ENCODE measurements at places on chromosomes 3 and 15.

- no peak for DNase-seq
Observed at GRCh38 chr15:27101982-27102381, 131.0 kb downstream of the GABRG3 start.

- peak; percentile 88 for DNase-seq
Observed at GRCh38 chr15:57527382-57528091, 64.2 kb upstream of the MYZAP start.

GRCh38 chr15:101369676-101370075, 74.6 kb upstream of the SNRPA1 start:
- DNase-seq = no peak

DNA sequence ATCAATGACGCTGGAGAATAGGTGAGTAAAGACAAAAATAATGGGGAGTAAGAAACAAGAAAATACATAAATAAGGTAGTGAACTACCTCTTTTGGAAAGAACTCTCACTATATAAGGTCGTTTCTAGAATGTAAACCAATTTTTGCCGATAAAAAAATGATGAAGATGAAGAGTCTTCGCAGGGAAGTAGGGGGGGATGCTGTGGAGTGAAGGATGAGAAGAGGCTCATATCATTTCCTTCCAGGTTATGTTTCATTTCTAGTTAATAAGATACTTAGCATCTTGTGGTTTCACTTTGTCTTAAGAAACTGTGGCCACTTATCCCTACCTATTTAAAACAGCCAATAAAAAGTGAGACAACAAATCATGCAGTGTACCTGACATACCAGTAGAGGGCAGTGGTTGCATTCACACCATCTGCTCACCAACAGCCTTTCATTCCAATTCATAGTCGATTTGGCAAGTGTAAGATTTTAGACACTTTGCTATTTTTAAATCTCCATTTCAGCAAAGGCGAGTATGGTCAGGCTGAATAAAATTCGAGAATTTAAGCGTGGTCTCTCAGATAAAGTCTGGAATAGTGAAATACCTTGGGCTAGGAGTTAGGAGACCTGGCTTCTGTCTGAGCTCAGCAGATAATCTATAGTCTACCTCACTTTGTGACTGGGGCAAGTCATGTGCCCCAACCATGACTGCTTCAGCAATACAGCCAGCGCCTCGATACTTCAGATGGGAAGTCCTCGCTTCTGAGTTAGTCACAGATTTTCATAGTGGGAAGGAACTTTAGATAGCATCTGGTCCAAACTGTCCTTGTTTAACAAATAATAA, 28.9 kb upstream of the ICE2 start:
- DNase-seq = peak; percentile 37

DNA sequence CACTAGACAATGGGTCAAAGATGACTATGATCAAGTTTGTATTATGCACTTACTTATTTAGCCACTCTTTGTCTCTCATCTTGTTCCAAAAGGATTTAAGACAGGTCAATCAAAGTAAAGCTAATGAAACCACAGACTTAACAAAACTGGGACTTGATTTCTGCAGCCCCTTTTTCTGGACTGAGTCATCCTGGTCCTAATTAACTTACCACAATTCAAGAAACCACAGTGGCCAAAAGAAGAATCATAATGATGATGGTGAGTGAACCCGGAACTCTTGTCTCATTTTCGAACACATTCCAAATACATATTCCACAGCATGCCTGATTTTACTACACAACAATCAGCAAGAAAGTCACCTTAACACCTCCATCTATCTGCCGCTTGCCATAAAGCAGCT, 1333.0 kb downstream of the ROBO1 start:
- DNase-seq = no peak

- DNase-seq = no peak
Observed at GRCh38 chr3:189322339-189322738, 150.6 kb downstream of the TPRG1 start.

GRCh38 chr15:67564021-67564967, 21.8 kb downstream of the MAP2K5 start:
- DNase-seq = no peak

DNA sequence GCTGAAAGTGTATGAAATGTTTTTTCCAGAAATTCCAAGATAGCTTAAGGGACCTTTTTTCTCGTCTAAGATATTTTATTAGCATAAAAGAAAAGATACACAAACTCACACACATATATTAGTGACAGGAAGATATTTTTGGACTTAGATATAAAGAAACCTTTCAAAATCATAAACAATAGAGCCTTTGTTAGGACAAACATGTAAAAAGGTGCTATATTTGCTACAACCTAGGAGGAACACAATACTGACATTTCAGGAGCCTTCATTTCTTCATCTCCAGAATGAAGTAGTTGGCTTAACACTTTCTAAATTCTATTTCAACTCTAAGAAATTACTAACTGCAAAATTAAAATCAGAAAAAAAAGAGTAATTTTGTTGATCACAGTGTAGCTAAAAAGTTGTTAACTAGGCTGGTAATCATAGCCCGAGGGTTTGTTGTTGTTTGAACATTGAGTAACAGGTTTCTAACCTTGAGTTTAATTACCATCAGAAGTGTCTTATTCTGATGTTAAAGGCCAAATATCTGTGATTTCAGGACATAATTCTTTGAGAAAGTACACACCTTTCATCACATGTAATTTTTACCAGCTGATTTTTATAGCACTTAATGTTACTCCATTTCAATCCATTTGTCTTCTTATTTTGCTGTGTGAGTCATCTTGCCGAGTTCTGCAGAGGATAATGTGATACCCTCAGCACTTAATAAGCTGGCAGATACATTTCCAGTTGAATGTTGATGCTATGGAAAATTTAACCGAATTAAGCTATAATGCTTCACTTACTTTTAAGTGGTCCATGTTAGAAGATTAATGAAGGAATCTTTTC, 97.3 kb downstream of the MBNL1 start:
- peak; percentile 36 for DNase-seq

- no peak for DNase-seq
Observed at GRCh38 chr3:184894051-184894450, 82.1 kb downstream of the VPS8 start.

GRCh38 chr15:62869116-62869515, 173.4 kb upstream of the TPM1 start:
- no peak for DNase-seq

- DNase-seq = no peak
Observed at GRCh38 chr3:141419946-141420345, 51.6 kb downstream of the ZBTB38 start.

DNA sequence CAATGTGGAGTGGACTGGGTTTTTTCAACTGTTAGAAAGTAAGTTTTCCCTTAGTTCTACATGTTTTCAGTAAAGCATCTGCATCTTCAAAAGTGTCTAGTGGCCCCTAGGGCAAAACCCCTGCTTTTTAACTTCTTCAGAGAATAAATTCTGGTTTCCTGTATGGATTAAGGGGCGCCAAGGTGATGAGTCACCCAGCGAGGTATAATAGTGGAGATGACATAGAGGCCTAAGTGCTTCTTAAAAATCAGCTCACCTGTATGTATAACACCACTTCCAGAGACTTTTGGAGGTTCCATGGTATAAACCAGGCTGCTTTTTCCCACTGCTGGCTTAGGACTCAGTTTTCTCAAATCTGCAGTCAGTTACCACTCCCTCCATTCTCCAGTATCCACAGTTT, 68.9 kb downstream of the SYN2 start:
- no peak for DNase-seq

GRCh38 chr3:111989061-111989678, 9.6 kb upstream of the TAGLN3 start:
- DNase-seq = peak; percentile 60

- no peak for DNase-seq
Observed at GRCh38 chr3:128849911-128850455, 29.4 kb upstream of the ACAD9 start.

GRCh38 chr15:66433726-66434125, 47.0 kb downstream of the MAP2K1 start:
- DNase-seq = no peak

DNA sequence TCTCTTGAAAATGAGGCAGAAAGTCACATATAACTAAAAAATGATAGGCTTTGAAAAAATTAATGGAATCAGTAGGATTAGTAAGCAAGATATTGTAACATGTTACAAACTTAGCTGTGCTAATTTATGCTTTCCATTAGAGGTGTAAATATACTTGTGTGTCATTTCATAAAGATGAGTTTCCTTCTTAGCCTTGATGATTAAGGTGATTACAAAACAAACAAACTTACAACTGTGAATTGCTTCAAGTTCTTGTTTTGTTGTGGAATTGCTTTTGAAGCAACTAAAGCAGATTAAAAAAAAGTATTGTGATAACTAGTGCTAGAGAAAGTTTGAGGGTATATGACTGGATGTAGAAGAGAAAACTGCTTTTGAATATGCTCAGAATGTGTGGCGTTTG, 87.9 kb downstream of the DIPK2A start:
- no peak for DNase-seq

DNA sequence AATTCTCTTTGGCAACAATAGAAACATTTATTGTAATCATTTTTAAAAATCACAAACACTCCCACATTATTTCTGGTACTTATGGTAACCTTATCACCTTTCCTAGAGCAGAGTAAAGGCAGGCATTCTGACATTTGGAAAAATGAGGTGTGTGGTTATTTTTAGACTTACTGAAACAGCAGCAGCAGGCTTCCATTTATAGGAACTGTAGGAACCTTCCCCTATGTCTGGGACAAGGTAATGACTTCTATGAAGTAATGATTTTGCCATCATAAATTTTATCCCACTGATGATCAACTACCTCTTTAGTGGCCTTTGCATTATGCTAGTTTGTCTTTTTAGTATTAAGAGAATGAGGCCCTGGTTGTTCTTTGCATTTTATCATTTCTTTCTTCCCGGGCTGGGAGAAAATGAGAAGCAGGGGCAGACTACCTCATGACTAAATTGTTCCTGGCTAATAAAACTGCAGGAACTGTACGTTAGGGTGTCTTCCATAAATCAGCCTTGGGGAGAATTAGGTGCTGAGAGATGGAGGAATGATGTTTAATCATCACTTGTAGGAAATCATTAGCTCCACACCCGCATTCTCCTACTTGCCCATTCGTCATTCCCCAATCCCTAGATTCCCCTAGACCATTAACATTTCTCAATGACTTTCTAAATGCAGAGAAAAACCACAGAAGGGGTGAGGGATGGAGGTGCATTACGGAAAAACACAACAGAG, 680.3 kb downstream of the AGBL1 start:
- DNase-seq = no peak

DNA sequence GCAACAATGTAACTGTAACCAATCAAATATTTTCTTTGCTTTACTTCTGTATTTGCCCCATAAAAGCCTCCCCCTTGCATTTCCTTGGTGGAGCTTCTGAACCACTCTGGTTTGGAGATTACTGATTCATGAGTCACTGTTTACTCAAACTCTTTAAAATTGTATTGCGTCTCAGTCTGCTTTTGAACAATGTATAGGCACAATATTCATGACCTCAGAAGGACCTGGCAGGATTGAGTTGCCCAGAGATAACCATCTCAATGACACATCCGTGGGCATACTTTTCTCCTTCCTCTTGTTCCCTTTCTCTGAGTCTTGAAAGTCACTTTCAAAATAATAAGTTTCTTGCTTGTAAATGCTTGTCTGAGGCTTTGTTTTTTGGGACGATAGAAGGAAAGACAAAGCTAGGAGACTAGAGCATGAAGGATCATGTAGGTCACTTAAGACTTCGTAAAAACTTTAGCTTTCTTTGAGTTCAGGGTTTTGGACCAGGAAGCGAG, 57.1 kb upstream of the POU1F1 start:
- DNase-seq = no peak

- no peak for DNase-seq
Observed at GRCh38 chr3:130661140-130661891, 85.3 kb downstream of the PIK3R4 start.

- no peak for DNase-seq
Observed at GRCh38 chr3:189166321-189166720, 5.5 kb upstream of the TPRG1 start.

All from NCI-H1105 (cell line).